Nephron progenitor cell (in vitro differentiated cells): ENCODE measurements at places on chromosomes 1 and 21.
A peak's percentile ranks its signal among the peaks of the same experiment; 100 is the strongest.

GRCh38 chr1:91428182-91428798, 23.7 kb upstream of the HFM1 start:
- peak; percentile 30 for DNase-seq

DNA sequence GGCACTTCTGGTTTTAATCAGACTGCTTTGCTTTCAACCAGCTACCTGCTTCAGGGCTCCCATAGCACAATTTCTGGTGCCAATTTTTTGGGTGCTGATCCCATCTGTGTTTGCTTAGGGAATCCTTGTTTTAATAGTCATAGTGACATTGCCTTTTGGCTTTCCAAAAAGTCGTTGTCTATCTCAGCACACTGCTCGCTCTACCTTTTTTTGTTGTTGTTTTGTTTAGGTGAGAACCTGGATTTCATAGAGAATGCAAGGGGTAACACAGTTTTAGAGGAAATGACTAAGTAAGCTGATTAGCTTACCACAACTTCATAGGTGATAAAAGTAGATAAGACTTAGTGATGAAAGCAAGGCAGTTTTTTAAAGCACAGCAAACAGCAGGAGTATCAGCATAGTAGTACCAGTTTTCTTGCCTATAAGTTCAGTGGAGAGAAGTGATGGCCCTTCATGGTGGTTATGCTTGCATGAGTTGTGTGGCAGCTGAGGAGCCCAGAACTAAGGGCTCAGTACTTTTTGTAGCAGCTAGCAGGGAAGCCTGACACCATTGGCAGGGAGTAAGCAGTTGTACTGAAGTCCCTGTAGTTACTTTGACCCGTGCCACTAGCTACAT, 31.3 kb downstream of the NEK7 start:
- DNase-seq = no peak

GRCh38 chr1:44524655-44525500, 119.8 kb downstream of the RNF220 start:
- DNase-seq = peak; percentile 31

- no peak for DNase-seq
Measured at GRCh38 chr1:192160196-192160595, 1.9 kb downstream of the RGS18 start.

GRCh38 chr1:73784026-73784425, 413.9 kb downstream of the LRRIQ3 start:
- no peak for DNase-seq

GRCh38 chr1:75632350-75632949, 21.5 kb upstream of the SLC44A5 start:
- peak; percentile 18 for DNase-seq

GRCh38 chr1:36725151-36725550, 242.4 kb upstream of the CSF3R start:
- DNase-seq = no peak

DNA sequence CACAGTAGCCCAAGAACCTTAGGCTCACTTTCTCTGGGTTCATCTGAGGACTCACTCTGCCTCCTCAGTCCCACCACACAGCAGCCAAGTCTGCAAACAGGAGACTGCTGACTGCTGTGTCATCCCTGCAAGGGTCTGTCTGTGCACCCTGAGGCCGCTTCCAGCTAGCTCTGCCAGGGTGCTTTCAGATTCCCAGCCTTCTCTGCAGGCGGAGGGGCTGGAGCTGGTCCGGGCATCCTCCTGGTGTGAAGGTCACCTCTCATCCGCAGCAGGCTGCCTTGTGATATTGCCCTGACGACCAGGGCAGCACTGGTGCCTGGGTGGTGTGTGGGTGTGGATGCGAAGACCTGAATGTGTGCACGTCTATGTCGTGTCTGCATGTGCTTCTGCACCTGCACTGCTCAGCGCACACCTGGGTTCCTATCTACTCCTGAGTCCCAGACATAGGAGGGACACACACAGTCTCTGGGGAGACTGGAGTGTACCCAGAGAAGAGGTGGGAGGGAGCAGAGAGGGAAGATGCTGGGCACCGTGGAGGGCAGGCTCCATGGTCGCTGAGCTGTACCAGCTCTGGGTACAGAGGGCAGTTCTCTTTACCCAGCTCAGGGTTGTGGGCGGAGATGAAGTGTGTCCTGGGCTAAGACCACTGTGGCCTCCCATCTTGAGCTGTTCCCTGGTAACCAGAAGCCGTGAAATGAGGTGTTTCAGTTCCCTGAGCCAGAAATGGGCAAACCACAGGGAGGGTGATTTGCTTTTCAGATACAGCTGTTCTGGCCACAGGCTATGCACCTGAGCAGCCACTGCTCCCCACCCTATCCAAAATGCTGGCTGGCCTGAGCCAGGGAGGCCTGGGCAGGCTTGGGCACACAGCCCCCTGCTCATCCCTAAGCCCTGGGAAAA, 160.9 kb upstream of the CSF3R start:
- DNase-seq = no peak

DNA sequence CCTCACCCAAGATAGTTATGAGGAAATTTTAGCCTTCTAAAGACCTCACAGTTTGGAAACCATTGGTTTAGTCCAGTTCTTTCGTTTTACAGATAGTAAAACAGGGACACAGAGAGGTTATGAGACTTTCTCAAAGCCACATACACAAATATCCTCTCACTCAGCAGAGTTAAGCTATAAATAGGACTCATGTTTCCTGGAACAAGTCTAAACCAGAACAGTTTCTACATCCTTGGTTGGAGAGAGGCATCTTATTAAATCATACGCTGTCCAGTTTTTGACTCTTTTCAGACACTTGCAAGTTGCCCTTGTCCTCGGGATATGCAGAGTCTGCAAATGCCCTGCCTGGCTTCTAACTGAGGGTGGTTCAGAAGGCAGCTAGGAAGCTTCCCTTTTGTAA, 462.1 kb upstream of the DEPDC1 start:
- no peak for DNase-seq

- no peak for DNase-seq
Measured at GRCh38 chr1:111234866-111235265, 7.4 kb downstream of the CHI3L2 start.

DNA sequence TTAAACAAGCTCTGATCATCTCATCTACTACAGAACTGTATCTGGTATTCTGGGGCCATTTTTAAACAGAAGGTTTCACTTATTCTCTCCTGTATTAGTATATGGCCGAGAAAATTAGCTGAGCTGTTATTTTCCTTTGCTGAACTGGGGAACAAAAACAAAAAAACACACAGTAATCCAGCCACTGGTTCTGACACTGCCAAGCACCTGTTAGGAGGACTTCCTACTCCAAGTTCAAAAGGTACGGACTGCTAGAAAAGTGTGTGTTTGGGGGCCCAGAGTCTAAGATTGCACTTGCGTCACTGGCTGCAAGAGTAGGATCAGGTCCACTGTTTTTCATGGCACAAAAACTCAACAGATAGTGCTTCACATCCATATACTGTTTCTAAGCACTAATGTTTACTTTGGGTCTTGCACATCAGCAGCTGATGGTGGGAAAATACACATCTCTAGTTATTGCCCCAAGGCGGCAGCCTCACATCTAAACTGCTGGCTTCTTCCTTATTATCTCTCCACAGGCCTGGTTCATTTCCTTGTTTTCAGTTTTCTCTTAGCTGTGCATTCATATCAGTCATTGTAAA, 226.1 kb downstream of the FGGY start:
- DNase-seq = no peak

GRCh38 chr1:55053265-55053954, 14.1 kb downstream of the PCSK9 start:
- DNase-seq = no peak

DNA sequence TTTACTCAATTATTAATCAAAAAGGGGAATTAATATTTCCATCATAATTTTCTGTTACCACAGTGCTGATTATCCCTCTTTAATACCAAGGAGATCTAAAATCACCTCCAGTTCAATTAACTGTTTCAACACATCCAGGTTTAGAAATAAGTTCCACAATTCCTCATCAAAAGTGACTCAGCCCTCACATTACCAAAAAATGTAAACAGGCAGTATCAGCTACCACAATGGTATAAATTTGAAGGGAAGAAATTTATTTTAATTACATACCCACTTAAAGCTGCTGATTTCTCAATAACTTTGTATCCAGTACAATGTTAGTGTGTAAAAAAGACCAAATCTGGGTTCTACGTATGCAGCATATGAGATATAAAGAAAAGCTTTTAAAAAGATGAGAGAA, 51.9 kb downstream of the EIF4G3 start:
- DNase-seq = no peak

DNA sequence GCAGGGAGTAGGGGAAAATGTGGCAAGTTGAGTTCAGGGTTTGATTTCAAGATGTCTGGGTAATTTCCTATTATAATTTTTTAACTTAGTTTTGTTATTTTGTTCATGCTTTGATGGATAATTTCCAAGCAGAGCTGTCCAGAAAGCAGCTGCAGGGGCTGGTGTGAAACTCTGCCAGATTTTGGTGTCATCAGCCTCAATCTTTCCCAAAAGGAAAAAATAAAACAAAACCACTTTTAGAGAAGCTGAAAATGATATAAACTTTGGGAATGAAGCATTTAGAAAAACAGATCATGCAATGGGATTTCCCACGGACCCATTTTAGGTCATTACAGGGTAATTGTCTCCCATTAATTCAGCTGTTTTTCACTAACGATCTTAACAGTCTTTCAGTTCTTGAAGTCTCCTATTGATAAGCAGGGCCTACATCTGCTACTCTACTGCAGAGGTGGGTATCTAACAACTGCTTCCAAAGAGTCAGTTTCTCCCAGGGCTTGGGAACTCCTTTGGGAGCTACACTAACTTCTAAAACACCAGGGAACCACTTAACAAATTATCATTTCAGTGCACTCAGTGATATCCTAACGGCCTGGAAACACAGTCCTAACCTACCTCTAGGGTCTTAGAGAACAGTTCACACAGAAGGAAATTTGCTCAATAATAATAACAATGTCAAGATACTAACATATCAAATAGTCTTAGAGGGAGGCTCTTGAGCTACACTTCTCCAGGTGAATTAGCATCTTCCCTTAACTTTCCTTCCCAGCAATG, 12.3 kb downstream of the ZNF436 start:
- DNase-seq = no peak

DNA sequence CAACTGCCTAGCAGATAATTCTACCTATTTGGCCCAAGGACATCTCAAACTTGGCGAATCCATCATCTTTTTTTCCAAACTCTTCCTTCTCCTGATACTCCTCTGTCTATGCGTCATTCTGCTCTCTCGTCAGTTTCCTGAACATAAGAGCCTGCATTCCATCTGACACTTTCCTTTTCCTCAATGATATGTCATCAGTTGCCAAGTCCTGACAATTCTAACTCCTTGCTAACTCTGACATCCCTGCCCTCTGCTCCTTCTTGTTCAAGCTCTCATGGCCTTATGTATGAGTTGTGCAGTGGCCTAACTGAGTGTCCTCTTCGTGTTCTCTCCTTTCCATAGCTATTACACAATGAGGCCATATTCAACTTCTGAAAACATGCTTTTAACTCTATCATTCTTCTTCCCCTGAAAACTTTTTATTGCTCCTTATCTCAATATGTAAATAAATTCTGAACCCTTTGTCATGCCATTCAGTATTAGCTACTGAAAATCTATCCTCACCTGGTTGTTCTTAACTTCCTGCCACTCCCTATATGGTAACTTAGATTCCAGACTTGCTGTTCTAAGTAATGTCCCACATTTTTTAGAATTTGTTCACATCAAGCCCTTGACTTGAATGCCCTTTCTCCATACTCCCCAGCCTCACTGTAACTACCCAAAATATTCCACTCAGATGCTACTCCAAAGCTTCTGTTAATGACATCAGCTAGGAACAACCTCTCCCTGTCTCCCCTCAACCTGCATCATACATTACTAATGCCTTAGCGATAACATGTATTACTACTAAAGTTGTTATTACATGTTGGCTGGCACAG, 11.5 kb downstream of the PALMD start:
- DNase-seq = no peak
